ENCODE measurements at places on chromosomes 1 and 21.

GRCh38 chr21:46122758-46123683 is 25.1 kb downstream of the COL6A2 start:
- no peak for DNase-seq

- no peak for DNase-seq
Measured at GRCh38 chr1:241644259-241644658, 4.1 kb upstream of the CHML start.

DNA sequence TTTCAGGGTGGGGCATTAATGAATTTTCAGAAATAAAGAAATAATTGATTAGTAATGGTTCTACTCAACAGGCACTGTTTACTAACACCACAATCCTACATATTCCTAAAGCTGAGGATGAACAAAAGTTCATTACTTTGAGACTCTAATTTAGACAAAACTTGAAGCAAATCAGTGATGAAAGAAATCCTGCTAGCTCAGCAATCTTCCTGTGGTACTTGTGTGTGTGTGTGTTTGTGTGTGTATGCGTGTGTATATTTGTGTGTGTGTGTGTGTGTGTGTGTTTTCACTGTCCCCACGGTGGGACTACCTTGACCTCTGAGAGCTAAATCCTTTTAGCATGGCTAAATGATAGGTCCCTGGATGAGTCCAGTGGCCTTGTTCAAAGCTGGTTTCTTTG is 48.5 kb upstream of the RAB3GAP2 start:
- no peak for DNase-seq

DNA sequence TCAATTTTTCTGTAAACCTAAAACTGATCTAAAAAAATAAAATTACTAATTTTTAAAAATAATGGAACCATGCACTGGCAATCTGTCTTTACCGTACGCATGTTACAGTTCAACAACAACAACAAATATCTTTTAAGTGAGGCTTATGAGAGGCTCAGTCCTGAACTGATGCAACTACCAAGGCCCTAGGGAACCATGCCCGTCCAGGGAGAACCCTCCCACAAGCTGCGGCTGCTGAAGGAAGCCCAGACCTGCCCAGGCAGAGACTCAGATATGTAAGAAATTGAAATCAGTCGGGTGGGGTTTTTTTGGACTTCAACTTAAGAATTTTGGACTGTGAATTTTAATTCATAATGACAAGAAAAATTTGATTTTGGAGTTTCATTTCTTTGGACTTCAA is 91.1 kb downstream of the NPHP4 start:
- no peak for DNase-seq

DNA sequence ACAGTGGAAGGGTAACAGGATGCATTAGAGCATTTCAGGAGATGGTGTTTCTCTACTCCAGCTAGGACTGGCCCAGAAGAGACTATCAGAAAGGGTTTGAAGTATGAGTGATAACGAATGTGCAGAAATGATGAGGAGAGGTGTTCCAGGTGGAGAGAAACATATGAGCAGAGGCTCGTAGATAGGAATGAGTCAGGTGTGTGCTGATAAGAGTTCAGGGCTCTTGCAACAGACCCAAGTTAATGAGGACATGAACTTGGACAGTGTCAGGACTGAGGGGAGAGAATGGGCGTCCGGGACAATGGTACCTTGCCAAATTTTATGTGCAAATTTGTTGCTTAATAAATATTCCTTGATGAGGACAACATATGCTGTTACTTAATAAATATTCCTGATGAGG is 183.9 kb upstream of the NFIA start:
- no peak for DNase-seq

GRCh38 chr1:30675761-30676160 is 47.6 kb downstream of the MATN1 start:
- DNase-seq, result no peak

- DNase-seq, result no peak
Measured at GRCh38 chr1:158689875-158690274, 3.4 kb upstream of the SPTA1 start.

DNA sequence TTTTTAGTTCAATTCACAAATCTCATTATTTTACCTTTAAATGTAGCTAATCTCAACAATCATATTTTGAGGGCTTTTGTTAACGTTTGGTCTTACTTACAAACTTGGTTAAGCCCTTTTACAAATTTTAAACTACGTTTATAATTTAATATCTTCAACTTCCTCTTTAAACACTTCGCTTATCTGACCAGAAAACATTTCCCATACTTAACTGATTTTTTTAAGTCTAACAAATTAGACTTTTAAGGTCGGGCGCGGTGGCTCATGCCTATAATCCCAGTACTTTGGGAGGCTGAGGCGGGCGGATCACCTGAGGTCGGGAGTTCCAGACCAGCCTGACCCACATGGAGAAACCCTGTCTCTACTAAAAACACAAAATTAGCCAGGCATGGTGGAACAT is 300.9 kb downstream of the LMX1A start:
- DNase-seq, result no peak

- DNase-seq, result no peak
Measured at GRCh38 chr1:34976384-34977209, 8.6 kb downstream of the TMEM35B start.

- peak; percentile 59 for DNase-seq
Measured at GRCh38 chr1:89724369-89725010, 91.6 kb downstream of the LRRC8C start.

Measured in stimulated activated CD4-positive, alpha-beta T cell treated with anti-CD3 and anti-CD28 coated beads, TNF-alpha, amount 100 ng/mL, for 48 hours (primary cell).